ENCODE measurements at places on chromosomes 13 and 19.

DNA sequence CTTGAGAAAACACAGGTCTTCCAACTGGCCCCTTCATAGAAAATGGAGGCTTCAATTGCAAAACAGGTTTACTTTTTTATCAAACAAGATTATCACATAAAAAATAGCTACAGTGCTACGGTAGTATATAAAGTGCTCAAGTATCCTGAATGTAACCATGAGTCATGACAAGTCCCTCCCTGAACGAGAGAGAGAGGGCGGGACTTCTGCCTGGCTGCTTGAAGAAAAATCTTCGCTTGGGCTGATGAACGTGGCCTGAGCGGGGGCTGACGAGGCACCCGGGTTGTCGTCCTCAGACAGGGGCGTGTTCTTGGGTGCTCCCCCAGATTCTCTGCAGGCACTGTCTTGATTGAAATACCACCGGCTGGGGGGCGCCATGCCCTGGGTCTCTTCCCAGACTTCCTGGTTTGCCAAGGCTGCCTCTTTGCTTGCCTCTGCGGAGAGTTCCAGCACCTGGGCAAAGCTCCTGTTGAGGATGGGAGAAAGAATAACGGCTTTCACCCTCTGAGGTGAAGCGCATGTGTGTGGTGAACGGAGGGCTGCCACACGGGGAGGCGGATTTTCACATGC, 23.2 kb upstream of the CPAMD8 start:
- DNase-seq, result no peak

- DNase-seq, result no peak
Measured at GRCh38 chr13:29858667-29859066, 8.2 kb upstream of the UBL3 start.

DNA sequence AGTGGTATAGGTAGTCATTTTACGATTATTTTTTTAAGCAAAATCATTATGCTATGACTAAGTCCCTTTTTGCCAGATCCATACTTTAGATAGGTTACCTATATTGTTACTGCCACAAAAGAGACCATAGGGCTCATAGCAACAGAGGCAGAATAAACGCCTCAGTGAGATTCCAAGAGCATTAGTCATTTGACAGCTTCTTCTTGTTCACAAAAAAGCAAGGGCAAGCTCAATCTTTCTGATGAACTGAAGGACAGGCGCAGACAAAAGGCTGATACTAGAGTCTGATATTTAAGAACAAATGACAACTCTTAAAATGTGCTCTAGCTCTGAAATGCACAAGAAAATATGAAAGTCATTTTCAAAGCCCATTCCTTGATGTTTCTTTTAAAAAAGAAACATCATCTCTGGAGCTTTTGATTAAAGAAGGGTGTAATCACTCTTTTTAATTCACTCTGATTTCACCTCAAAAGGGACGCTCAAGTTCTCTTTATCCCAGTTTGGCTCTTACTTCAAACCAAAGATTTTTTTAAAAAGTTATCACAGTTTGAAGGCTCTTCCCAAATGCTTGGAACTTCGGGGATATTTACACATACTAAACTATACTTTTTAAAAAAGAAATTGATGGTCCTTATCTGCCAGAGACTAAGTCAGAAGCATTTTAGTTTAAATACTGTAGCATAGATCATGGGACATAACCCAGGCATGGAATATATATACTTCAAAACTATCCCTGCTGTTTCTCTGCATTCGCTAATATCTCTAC, 187.2 kb downstream of the EFNB2 start:
- DNase-seq, result no peak

GRCh38 chr19:53581871-53582279, 43.9 kb downstream of the ZNF331 start:
- no peak for DNase-seq

DNA sequence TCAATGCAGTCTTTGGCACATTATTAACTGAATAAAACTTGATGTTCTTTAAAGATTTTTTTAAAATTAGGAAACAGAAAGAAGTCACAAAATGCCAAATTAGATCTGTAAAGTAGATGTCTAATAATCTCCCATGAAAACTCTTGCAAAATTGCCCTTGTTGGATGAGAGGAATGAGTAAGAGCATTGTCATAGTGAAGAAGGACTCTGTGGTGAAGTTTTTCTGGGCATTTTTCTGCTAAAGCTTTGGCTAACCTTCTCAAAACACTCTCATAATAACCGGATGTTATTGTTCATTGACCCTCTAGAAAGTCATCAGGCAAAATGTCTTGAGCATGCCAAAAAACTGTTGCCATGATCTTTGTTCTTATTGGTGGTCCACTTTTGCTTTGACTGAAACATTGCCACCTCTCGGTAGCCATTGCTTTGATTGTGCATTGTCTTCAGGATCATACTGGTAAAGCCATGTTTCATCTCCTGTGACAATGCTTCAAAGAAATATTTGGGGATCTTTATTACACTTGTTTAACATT, 549.3 kb downstream of the LIG4 start:
- no peak for DNase-seq

- peak; percentile 80 for DNase-seq
Measured at GRCh38 chr19:39402346-39403300, 4.0 kb upstream of the ZFP36 start.

DNA sequence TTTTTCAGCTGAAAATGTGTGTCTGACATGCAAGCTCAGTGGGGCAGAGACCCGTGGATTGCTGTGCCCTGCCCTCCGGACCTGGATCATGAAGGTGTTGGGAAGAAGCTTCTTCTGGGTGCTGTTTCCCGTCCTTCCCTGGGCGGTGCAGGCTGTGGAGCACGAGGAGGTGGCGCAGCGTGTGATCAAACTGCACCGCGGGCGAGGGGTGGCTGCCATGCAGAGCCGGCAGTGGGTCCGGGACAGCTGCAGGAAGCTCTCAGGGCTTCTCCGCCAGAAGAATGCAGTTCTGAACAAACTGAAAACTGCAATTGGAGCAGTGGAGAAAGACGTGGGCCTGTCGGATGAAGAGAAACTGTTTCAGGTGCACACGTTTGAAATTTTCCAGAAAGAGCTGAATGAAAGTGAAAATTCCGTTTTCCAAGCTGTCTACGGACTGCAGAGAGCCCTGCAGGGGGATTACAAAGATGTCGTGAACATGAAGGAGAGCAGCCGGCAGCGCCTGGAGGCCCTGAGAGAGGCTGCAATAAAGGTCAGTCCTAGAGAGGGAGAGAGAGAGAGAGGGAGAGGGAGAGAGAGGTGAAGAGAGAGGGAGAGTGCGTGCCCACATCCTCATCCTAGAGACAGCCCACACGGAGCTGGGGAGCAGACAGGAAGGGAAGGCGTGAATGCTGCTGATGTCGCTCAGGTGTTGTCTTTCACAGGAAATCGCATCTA, 5.1 kb upstream of the DCUN1D2 start:
- DNase-seq, result no peak

DNA sequence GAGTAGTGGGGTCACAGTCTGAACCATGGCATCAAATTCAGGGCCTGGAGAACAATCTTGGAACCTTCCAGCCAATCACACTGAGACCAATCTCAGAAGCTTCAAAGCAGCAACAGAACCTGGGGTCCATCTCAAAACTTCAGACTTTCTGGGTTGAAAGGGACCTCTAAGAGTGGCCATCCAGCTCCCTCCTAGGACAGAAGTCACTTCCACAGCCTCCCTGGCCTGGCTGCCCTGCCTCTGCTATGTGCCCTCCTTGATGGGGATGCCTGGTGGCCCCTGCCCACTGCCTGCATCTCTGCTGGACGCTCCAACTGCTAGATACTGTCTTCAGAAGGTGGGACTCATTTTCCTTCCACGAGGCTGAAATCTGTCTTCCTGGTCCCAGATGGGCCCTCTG, 1.8 kb downstream of the TLE2 start:
- no peak for DNase-seq

DNA sequence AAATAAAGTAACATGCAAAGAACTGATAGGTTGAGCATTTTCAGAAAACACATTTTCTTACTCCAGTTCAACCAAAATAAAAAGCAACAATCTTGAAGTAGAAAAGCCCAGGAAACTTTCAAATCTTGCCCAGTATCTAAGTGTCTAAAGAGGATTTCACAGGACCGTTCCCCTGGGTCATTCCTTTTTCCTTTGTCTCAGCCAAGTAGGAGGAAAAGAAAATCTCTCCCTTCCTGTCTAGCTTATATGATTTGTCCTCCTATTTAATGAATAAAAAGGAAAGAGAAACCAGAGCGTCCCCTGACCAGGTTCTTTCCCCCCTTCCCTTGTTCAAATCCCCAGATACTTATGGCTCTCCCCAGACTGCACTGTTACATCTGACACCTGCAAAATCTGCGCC, 248.0 kb downstream of the KCTD12 start:
- no peak for DNase-seq

Data from activated CD4-positive, alpha-beta T cell treated with anti-CD3 and anti-CD28 coated beads for 4 hours (primary cell).